Vagina (tissue), 2 donors: ENCODE measurements at places on chromosomes 2 and 18.
A peak's percentile ranks its signal among the peaks of the same experiment; 100 is the strongest.

DNA sequence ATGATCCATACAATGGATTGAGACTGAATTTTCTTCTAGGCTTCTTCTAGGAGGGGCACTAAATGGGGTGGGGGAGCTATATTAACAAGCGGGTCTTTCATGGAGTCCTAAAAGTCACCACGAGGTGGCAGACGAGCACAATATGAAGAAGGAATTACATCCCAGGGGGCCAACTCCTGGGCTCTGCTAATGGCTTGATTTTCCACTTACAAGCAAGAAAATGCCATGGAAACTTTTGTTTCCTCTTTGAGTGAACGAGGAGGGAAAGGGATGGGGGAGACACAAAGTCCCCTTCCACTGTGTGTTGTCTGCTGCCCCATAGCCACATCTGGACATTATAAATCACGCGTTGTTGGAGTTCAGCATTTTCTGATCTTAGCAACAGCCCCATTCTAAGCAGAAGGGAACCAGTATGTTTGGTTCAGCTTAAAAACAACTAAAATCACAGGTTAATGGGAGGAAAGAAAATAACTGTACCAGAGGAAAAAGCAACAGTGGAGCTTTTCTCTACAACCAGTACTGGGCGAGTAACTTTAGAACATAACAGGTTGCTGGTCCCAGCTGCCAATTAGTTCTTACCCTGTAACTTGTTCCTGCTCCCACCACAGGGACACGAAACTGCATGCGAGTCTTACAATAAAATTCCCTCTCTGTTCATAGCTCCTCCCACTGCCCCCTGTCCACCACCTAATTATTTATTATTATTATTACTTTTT lies 285.0 kb upstream of the PARD3B start:
- no peaks in the 10 kb centered on the region for H3K36me3 ChIP-seq
- H3K27ac ChIP-seq = no peak overlapping the region
- no peaks in the 10 kb centered on the region for H3K27me3 ChIP-seq
- H3K4me3 ChIP-seq = no peak overlapping the region
- no peak for DNase-seq

DNA sequence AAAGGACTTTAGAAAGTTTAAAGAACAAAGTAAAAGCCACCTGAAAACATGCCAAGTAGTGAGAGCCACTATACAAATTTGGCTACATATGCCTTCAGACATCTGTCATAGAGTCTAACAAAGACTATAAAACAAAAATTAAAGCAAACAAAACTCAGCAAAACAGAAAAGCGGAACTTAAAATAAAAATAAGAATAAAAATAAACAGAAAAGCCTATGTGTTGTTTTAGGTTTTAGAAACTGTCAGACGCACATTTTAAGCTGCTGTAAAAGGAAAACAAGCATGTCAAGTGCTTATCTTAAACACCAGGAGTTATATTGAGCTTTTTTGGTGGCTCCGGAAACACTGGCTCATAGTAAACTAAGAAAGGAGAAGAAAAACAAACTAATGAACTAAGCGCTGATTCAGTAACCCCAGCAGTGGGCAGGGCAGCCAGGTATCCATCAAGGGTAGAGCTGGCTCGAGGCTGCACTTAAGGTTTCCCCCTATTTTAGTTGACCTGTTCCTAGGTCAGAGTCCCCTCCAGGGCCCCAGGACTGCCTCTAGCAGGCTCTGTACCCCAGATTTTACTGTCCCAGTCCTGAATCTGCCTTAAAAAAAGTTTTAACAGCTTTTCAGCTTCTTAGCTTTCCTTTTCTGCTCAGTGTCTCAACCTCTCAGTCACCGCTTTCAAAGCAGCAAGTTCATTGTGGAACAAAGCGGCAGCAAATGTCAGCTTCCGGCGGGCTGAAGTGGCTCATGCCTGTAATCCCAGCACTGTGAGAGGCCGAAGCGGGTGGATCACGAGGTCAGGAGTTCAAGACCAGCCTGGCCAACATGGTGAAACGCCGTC lies 15.4 kb upstream of the RMC1 start:
- H3K4me1 ChIP-seq = peaks cover 9% of the 10 kb centered on the region
- H3K27ac ChIP-seq = peak overlapping the region; percentile 51
- H3K27me3 ChIP-seq = no peaks in the 10 kb centered on the region
- H3K36me3 ChIP-seq = no peaks in the 10 kb centered on the region
- H3K4me3 ChIP-seq = no peak overlapping the region
- no peak for DNase-seq

DNA sequence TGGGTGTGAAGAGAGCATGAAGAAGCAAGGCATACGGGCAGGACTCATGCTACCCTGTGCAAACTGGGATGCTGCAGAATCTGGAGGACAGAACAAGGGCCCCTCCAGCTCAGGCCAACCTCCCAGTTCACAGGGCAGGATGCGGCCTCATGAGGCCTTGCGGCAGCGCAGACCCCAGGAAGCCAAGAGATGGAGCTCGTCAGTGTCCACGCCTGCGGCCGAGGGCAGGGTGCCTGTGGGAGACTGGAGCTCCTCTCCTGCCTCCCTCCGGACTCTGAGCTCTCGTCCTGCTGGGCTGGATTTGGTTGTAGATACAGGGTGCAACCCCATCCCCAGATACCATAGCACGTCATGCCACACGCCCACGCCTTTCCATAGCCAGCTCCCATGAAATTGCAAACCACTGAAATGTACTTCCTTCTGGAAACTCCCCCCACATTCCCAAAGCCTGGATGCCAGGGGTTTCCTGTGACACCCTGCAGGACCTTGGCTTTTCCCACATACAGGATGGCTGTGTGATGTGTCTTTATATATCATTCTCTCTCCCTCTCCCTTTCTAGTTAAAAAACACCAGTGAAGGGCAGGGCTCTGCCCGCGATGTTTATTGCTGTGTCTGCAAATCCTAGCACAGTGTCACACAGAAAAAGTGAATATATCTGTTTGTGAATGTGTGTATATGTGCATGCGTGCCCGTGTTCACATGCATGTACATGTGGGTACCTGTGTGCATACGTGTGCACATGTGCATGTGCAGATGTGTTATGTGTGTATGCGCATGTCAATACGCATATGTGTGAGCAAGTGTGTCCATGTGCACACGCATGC lies 12.3 kb upstream of the SNTG2 start:
- no peak overlapping the region for H3K27ac ChIP-seq
- H3K27me3 ChIP-seq = no peaks in the 10 kb centered on the region
- no peak overlapping the region for H3K4me3 ChIP-seq
- peak; percentile 77 for DNase-seq
- no peaks in the 10 kb centered on the region for H3K4me1 ChIP-seq
- no peaks in the 10 kb centered on the region for H3K36me3 ChIP-seq

GRCh38 chr2:150618245-150618895 lies 130.9 kb upstream of the RND3 start:
- no peak for DNase-seq
- H3K27me3 ChIP-seq = no peaks in the 10 kb centered on the region
- H3K4me3 ChIP-seq = no peak overlapping the region
- no peak overlapping the region for H3K27ac ChIP-seq
- no peaks in the 10 kb centered on the region for H3K4me1 ChIP-seq
- no peaks in the 10 kb centered on the region for H3K36me3 ChIP-seq

DNA sequence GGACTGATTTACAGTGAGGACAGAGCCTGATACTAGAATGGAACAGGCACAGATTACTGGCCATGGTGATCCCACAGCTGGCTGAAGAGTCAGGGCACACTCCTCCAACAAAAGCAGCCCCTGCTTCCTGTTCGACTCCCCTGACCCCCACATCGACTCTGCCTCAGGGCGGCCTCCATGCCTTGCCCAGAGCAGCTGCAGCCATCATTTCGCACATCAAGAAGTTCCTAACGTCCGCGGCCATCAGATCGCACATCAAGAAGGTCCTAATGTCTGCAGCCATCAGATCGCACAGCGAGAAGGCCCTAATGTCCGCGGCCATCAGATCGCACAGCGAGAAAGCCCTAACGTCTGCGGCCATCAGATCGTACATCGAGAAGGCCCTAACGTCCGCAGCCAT lies 192.8 kb upstream of the PXDN start:
- H3K4me3 ChIP-seq = no peak overlapping the region
- H3K27me3 ChIP-seq = no peaks in the 10 kb centered on the region
- peak; percentile 79 for DNase-seq
- no peaks in the 10 kb centered on the region for H3K4me1 ChIP-seq
- no peaks in the 10 kb centered on the region for H3K36me3 ChIP-seq

DNA sequence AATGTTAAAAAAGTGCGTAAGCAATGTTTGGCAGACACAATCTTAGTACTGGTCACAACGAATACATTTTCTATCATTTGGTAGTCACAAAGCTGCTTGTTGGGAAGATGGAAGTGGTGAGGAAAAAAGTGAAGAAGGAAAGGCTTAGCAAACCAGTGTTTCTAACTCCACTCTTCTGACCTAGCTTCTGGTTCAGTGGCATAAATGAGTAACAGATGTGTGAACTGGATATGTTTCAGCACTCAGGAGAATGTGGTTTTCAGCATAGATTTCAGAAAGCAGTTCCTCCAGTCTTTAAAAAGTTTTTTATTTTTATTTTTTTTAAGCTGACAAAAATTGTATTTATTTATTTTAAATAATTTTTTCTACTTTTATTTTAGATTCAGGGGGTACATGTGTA lies 357.1 kb downstream of the CPS1 start:
- no peak overlapping the region for H3K4me3 ChIP-seq
- H3K27ac ChIP-seq = no peak overlapping the region
- H3K27me3 ChIP-seq = no peaks in the 10 kb centered on the region
- DNase-seq = no peak

DNA sequence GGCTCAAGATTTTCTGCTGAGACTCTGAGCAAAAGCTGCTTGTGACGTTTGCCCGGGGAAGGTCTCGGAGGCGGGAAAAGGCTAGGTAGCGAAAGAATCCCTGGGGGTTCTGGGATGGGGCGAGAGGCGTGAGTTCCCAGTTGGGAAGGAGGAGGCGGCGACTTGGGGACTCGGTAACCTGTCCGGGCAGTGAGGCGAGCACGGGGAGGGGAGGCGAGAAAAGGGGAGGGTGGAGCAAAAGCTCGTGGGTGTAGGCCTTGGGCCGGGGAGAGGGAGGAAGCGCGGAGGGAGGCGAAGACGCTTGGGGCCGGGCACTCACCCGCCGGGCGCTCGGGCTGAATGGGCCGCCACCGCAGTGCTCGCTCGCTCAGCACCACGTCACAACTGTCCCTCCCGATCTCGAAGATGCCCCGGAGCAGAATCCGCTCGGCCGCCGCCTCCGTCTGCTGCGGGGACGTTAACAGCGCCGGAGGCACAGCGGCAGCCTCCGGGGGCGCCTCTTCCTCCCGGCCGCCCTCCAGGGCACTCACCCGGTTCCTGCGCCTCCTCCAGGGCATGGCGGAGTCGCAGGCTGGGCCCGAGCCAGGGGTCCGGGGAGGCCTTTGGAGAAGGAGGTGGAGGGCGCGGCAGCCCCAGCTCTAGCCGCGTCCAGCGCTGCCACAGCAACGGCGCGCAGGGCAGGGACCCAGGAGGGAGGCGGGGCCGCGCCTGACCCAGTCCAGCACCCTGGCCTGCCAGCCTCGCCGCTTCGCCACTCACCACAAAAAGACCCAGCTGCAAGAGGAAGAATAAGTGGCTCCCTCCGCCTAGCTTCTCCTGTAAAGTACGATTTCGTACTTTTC lies at the start of gene CERKL:
Gene CERKL (minus strand): TSS at position 656 of the 842 bp plus-strand sequence. CDS start 99 bp downstream, at position 557.
- no peak within 1 kb of the TSS for H3K27ac ChIP-seq
- no peaks in the 10 kb centered on the region for H3K27me3 ChIP-seq
- H3K4me1 ChIP-seq = peaks cover 12% of the 10 kb centered on the region
- H3K4me3 ChIP-seq = peak within 1 kb of the TSS; percentile 49
- no peaks in the 10 kb centered on the region for H3K36me3 ChIP-seq

DNA sequence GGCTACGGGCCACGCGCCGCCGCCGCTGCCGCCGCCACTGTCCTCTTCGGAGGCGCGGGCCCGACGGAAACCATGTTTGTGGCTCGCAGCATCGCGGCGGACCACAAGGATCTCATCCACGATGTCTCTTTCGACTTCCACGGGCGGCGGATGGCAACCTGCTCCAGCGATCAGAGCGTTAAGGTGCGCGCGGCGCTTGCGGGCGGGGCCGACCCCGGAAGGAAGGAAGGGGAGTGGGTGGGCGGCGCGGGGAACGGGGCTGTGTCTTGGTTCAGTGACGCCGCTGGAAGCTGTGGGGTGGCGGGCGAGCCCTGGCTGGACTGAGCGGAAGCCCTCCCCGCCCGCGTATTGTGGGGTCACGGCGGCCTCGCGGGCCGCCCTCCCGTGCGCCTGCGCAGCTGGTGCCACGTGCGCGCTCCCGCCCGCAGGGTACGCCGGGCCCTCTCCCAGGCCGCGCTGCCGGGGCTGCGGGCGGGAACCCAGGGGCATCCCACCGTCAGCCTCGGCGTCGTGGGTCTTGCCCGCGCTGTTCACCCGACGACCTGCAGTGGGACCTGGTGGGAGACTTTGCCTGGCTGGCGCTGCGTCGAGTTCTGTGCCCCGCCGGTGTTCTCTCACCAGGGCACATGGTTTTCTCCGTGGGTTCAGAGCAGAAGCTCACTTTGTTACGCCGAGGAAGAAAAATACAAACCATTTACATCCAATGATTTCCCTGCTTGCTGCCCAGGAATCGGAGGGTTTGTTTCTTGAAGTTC lies 416 bp downstream of the SEH1L start:
- H3K27me3 ChIP-seq = no peaks in the 10 kb centered on the region
- peak; percentile 95 for DNase-seq
- peak overlapping the region; percentile 75 for H3K4me3 ChIP-seq

DNA sequence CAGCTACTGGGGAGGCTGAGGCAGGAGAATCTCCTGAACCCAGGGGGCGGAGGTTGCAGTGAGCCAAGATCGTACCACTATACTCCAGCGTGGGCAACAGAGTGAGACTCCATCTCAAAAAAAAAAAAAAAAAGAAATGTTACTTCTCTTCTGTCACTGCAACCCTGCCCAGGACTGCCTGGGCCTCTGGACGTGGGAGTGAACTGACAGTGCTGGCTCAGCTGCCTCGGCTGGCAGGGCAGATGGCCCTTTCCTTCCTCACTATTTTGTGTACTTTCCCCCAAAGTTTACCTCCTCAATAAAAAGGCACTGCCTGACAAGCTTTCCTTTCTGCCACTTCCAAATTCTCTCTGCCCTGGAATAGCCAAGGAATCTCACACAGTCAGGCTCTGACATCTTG lies 12.5 kb upstream of the GPR155 start:
- H3K4me3 ChIP-seq = no peak overlapping the region
- DNase-seq = no peak
- no peaks in the 10 kb centered on the region for H3K27me3 ChIP-seq
- H3K27ac ChIP-seq = no peak overlapping the region
- H3K36me3 ChIP-seq = no peaks in the 10 kb centered on the region
- H3K4me1 ChIP-seq = no peaks in the 10 kb centered on the region

- no peaks in the 10 kb centered on the region for H3K36me3 ChIP-seq
- no peak overlapping the region for H3K4me3 ChIP-seq
- H3K27ac ChIP-seq = no peak overlapping the region
- peaks cover 4% of the 10 kb centered on the region for H3K4me1 ChIP-seq
These were observed 87.0 kb upstream of the MAP4K3 start for GRCh38 chr2:39524061-39524460.

GRCh38 chr2:17107871-17108270 lies 410.4 kb downstream of the RAD51AP2 start:
- no peak overlapping the region for H3K4me3 ChIP-seq
- DNase-seq = no peak
- H3K27ac ChIP-seq = no peak overlapping the region
- no peaks in the 10 kb centered on the region for H3K36me3 ChIP-seq
- no peaks in the 10 kb centered on the region for H3K4me1 ChIP-seq
